ENCODE measurements at places on chromosomes 13 and 19. TPM values are rescaled to one million over a fixed set of nuclear protein-coding genes. Genes with fewer than 3 reads are reported as not detected.

Gene ANGPTL8
- polyA plus RNA-seq: 0.62 TPM

Gene FFAR2
- 0.78 TPM for polyA plus RNA-seq

Gene CFAP97D2
- polyA plus RNA-seq: not detected

Gene PSG7
- polyA plus RNA-seq: not detected

Gene ZNF135
- 32.5 TPM for polyA plus RNA-seq

Gene KLK13
- polyA plus RNA-seq: 0.76 TPM

Gene ALOX5AP
- polyA plus RNA-seq: 4.2 TPM

Gene C19orf85
- not detected for polyA plus RNA-seq

Gene TMIGD2
- polyA plus RNA-seq: 0.42 TPM

Gene MYADM
- polyA plus RNA-seq: 63.4 TPM

Gene MYBPC2
- 1.5 TPM for polyA plus RNA-seq

Gene ZNF350
- 22.2 TPM for polyA plus RNA-seq

Gene PNMA8C
- polyA plus RNA-seq: 0.70 TPM

Gene CALR3
- polyA plus RNA-seq: not detected

Gene MYO16
- polyA plus RNA-seq: 0.50 TPM

Gene PGLYRP1
- polyA plus RNA-seq: 0.32 TPM

Data from left kidney (tissue), 8 donors.